Kidney (tissue), 22 donors: ENCODE measurements at places on chromosomes 16 and 17. TPM values are rescaled to one million over a fixed set of nuclear protein-coding genes. Genes with fewer than 3 reads are reported as not detected.

- H3K4me1 ChIP-seq = peaks cover 14% of the 10 kb centered on the region
- H3K27me3 ChIP-seq = no peaks in the 10 kb centered on the region
- no peak for DNase-seq
Observed at GRCh38 chr16:19748389-19749168, 30.5 kb downstream of the IQCK start.

DNA sequence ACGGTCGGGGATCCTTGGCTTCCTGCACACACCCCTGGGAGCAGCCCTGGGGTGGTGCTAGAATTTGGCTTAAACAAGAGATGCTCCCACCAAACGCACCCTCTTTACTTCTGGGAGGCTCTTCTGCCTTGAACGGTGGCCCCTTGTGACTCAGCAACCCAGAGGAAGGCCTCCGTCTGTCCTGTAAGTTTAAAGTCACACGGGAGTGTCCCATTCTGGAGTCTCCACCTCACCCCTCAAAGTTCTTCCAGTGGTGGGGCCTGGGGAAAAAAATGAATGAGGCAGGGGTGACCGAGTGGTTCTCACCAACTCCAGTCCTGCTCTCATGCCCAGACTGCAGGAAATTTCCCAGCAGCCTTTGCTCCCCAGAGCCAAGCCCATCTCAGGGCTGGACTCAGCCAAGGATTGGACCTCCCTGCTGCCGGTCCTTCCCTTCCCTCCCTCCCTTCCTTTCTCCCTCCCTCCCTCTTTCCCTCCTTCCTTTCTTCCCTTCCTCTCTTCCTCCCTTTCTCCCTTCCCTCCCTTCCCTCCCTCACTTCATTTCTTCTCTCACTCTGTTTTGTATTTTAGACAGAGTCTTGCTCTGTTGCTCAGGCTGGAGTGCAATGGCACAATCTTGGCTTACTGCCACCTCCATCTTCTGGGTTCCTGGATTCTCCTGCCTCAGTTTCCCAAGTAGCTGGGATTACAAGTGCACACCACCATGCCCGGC, 11.4 kb downstream of the ITGAD start:
- H3K27ac ChIP-seq = no peak overlapping the region
- H3K36me3 ChIP-seq = no peaks in the 10 kb centered on the region
- H3K4me3 ChIP-seq = no peak overlapping the region
- H3K27me3 ChIP-seq = no peaks in the 10 kb centered on the region
- H3K4me1 ChIP-seq = no peaks in the 10 kb centered on the region

Gene ATP2A1
- total RNA-seq = 0.25 TPM

- no peaks in the 10 kb centered on the region for H3K36me3 ChIP-seq
- H3K4me1 ChIP-seq = no peaks in the 10 kb centered on the region
- no peaks in the 10 kb centered on the region for H3K27me3 ChIP-seq
- no peak overlapping the region for H3K27ac ChIP-seq
- H3K4me3 ChIP-seq = no peak overlapping the region
Observed at GRCh38 chr17:6023036-6023831, 46.9 kb upstream of the WSCD1 start.

DNA sequence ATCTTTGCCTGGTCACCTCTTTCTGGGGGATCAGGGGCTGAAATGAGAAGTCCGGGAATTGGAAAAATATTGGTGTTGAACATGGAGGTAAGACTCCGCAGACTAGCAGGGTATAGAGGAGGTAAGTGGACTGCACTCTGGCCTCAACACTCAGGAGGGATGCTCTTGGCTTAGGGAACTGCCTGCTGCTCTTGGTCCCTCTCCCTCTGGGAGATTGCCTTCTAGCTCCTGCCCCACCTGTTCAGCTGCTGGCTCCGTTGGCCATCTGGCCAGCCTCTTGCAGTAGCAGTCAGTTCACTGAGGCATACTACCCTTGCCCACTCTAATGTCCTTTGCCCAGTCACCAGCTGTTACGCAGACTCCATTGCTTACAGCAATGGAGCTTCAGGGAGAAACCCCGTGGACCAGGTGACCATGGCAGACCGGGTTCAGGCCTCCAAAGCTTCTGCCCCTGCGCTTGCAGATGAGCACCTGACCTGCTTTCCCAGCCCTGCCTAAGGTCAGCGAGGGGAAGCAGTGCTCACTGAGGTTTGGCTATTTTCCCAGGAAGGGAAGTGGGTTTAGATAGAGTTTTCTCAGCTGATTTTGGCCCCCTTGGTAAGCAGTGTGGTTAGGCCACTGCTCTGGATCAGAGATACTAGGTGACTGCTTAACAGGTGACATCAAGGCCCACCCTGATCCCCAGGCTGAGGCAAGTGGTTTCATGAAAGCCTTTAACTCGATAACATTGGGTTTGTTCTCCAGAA, 11.9 kb downstream of the CDK5RAP3 start:
- H3K36me3 ChIP-seq = peaks cover 26% of the 10 kb centered on the region
- no peak overlapping the region for H3K27ac ChIP-seq
- no peak for DNase-seq
- H3K4me1 ChIP-seq = peaks cover 2% of the 10 kb centered on the region
- no peak overlapping the region for H3K4me3 ChIP-seq

DNA sequence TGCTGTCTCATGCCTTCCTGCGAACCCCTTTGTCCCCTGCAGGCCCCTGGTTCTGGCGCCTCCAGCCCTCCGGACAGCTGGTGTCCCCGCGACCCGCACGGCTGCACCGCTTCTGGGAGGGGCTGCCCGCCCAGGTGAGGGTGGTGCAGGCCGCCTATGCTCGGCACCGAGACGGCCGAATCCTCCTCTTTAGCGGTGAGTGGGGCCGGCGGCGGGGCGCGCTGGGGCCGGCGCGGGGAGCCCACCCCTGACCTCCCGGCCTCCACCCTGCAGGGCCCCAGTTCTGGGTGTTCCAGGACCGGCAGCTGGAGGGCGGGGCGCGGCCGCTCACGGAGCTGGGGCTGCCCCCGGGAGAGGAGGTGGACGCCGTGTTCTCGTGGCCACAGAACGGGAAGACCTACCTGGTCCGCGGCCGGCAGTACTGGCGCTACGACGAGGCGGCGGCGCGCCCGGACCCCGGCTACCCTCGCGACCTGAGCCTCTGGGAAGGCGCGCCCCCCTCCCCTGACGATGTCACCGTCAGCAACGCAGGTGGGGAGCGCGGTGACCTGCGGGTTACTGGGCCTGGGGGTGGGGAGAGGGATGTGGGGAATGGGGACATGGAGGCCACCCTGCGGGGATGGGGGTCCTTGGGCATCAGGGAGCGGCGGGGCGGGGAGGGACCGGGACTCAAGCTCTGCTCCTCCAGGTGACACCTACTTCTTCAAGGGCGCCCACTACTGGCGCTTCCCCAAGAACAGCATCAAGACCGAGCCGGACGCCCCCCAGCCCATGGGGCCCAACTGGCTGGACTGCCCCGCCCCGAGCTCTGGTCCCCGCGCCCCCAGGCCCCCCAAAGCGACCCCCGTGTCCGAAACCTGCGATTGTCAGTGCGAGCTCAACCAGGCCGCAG, 7.1 kb upstream of the IL32 start:
- peak overlapping the region; percentile 24 for H3K27ac ChIP-seq
- peak; percentile 62 for DNase-seq
- no peaks in the 10 kb centered on the region for H3K4me1 ChIP-seq
- H3K27me3 ChIP-seq = no peaks in the 10 kb centered on the region
- no peaks in the 10 kb centered on the region for H3K36me3 ChIP-seq
- H3K4me3 ChIP-seq = peak overlapping the region; percentile 36

DNA sequence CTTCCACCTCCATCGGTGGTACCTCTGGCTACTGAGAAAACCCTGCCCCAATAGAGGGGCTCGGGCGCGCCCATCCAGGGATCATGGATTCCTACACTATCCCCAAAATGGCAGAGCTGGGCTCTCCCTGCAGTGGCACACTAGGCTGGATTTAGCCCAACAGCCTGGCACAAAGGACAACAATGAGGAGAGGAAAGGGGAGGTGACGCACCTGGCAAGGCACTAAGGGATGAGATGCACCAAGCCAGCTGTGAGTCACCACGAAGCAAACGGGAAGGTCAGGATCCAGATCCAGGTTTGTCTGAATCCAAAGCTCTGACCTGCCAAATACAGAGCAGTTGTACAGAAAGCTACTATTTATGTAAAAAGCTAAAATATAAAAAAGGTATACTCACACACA, 18.1 kb downstream of the UBE2O start:
- H3K27ac ChIP-seq = no peak overlapping the region
- H3K27me3 ChIP-seq = no peaks in the 10 kb centered on the region
- peaks cover 3% of the 10 kb centered on the region for H3K36me3 ChIP-seq
- H3K4me3 ChIP-seq = no peak overlapping the region
- DNase-seq = no peak

Gene MT4
- total RNA-seq = not detected

GRCh38 chr16:59510008-59510424, 775.9 kb upstream of the GOT2 start:
- H3K36me3 ChIP-seq = no peaks in the 10 kb centered on the region
- DNase-seq = no peak
- no peaks in the 10 kb centered on the region for H3K4me1 ChIP-seq

GRCh38 chr17:146546-146945, 9.2 kb downstream of the SCGB1C2 start:
- no peak overlapping the region for H3K27ac ChIP-seq
- H3K27me3 ChIP-seq = no peaks in the 10 kb centered on the region
- no peaks in the 10 kb centered on the region for H3K36me3 ChIP-seq
- no peaks in the 10 kb centered on the region for H3K4me1 ChIP-seq
- H3K4me3 ChIP-seq = no peak overlapping the region
